ENCODE measurements at places on chromosomes 12 and 14. TPM values are rescaled to one million over a fixed set of nuclear protein-coding genes. Genes with fewer than 3 reads are reported as not detected.

Gene TMEM52B
- 0.10 TPM for total RNA-seq

Gene ITGB7
- total RNA-seq = 2.5 TPM

Gene LRP1-AS
- not detected for total RNA-seq

Gene HOXC5
- 1.4 TPM for total RNA-seq

Gene TDP1
- 14.7 TPM for total RNA-seq
